ENCODE measurements at places on chromosomes 6 and 20.

DNA sequence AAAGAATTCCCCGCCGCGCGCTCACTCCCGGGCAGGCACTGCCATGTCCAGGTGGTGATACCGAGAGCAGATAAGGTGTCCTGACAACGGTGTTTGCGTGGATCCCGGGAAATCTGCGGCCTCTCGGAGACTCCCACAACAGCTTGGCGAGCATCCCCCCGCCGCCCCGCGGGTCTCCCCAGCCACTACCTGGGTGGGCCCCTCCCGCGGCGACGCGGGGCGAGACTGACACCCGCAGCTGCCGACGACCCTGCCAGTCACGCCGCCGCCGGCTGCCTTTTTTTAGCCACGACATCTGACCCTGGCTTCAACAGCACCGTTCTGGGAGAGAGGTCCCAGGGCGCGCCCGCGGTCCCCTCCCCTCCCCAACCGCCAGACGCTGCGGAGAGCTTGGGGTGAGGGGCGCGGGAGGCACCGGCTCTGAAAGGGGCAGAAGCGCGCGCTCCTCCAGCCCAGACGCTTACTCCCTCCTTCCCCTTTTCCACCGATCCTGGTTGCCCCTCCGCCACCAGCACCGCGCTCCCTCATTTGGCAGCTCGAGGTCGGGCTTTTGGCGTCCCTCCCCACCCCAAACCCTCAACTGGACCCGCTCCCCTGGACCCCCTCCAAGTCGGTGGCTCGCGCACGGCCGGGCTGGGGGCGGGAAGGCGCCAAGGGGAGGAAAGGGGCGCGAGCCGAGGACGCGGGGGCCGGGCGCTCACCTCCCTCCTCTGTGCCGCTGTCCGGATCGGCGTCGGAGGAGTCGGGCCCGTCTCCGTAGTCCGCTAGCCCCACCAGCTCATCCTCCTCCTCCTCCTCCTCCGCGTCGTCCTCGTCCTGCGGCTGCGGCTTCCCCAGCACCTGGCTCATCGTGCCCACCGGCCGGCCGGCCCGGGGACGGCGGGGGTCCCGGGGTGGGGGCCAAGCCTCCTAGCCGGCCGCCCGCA is 665 bp downstream of the RRAGD start:
- DNase-seq: no peak

DNA sequence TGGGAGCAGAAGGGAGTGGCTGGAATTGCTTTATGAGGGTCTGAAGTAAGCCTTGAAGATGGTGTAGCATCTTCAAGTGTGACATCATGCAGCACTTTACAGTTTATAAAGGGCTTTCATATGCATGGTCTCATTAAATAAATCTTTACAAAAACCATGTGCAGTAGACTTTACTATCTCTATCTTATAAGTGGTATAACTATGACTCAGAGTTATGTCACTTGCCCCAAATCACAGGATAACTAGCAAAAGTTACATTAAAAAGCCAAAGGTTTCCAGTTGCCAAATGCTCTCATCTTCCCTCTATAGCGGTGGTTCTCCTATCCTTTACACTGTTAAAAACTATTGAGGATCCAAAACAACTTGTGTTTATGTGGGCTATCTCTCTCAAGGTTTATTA is 687.7 kb upstream of the MARCKS start:
- DNase-seq: no peak

DNA sequence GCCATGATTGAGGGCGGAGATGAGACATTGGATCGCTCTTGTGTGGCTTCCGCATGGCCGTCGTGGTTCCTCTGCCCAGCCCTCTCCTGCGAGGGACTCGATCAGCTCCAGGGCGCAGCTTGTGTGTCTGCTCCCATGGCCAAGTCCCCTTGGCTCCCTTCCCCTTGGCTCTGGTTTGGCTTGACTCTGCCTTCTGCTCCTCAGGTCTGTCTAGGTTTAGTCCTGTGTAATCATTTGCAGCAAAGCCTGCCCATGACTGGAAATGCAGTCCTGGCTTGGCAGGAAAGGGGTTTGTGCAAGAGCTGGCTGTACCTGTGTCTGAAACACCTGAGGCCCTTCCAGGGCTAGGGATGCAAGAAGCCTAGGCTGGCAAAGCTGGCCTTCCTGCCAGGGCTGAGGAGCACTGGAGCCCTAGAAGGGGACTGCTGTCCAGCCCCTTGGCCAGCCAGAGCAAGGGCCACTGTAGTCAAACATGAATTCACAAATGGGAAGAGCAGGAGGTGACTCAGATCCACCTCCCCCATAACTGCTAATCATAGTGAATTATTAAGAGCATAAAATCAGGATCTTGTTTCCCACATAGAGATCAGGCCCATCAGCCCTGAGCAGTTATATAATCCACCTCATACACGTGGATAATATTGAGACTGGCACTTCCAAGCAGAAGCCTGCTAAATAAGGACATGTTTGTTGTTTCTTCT is 196.8 kb downstream of the FARS2 start:
- DNase-seq: peak; percentile 99

DNA sequence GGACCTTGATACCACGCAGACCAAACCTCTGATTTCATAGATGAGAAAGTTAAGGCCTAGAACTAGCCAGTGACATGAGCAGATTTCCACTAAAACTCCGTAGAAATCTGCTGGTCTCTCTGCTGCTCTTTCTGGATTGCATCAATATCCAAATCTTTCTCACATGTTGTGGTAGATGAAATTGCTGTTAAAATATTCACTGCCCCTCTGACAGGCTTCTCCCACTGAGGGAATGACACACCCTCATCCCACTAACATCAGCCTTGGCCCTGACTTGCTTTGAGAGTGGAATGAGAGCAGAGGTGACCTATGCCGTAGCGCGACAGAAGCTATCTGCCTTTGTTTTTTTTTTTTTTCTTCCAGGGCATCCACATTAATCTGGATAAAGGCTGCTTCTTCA is 20.4 kb upstream of the EXOC2 start:
- DNase-seq: no peak

GRCh38 chr6:42450477-42451332 is 1.0 kb downstream of the TRERF1 start:
- no peak for DNase-seq

DNA sequence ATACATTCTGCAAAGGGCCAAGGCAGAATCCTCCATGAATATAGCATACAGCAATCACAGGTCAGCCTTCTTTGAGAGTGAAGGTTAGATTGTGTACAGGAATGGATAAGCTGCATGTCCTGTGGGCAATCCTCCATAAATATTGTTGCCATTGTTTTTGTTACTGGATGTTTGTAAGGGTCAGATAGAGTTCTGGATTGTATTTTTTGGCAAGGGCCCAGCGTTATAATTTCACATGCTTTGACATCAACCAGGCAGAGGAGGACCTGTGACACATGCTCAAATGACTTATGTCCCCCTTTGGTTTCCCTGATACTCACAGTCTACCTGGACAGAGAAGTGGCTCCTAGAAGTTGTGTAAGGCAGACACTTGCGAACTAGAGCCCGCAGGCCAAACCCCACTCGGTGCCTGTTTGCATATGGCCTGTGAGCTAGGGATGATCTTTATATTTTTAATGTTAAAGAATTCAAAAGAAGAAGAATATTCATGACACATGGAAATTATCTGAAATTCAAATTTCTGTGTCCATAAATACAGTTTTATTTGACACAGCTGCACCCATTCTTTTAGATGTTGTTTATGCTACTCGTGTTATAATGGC is 5.4 kb downstream of the LY86 start:
- peak; percentile 36 for DNase-seq

GRCh38 chr6:21997119-21998037 is 299.5 kb downstream of the PRL start:
- DNase-seq: no peak

GRCh38 chr20:41632896-41633295 is 14.7 kb upstream of the CHD6 start:
- no peak for DNase-seq

GRCh38 chr6:12939314-12939713 is 222.7 kb downstream of the PHACTR1 start:
- no peak for DNase-seq

- no peak for DNase-seq
Observed at GRCh38 chr6:79465381-79465780, 71.8 kb downstream of the LCA5 start.

DNA sequence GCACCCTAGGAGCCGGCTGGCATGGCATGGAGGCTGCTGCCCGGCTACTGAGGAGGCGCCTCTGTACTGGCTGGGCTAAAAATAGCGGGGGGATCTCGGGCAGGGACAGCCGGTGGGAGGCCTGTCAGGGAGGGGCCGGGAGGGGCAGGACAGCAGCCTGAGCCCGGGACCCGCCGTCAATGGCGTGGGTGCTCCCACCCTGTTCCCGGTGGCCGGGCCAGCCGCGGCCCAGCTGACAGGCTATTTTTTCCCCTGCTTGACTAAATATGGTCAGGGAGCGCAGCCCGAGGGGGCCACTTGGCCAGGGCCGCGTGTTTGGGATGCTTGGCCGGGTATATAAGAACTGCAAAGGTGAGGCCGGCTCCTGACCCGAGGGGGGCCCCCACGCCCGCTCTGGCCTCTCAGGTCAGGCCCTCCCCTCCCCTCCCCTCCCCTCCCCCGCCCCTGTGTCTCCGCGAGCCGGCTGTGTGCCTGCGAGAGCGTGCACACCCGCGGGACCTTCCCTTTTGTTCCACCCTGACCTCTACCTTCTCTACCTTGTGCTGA is 74.4 kb upstream of the GATA5 start:
- no peak for DNase-seq

DNA sequence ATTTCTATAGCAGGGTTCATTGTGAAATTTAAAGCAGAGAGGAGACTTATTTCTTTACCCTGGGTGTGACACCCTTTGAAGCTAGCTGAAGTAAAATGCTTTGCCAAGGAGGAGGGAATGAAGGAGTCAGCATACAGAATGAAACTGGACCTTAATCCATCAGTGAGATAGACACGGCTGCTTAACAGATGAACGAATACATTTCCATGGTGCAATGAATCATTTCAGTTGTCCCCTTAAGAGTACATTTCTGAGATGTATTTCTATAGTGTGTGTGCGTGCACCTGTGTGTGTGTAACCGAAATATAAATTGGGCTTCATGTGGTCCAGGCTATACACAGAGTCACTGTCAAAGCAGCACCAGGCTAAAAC is 73.8 kb upstream of the CD93 start:
- no peak for DNase-seq

GRCh38 chr6:1463751-1464426 is 74.5 kb downstream of the FOXF2 start:
- no peak for DNase-seq

- no peak for DNase-seq
Observed at GRCh38 chr20:32605167-32605656, 20.1 kb upstream of the NOL4L start.

- DNase-seq: no peak
Observed at GRCh38 chr6:4727217-4727616, 49.0 kb upstream of the CDYL start.

GRCh38 chr6:126955621-126956020 is 162.8 kb upstream of the RSPO3 start:
- no peak for DNase-seq

DNA sequence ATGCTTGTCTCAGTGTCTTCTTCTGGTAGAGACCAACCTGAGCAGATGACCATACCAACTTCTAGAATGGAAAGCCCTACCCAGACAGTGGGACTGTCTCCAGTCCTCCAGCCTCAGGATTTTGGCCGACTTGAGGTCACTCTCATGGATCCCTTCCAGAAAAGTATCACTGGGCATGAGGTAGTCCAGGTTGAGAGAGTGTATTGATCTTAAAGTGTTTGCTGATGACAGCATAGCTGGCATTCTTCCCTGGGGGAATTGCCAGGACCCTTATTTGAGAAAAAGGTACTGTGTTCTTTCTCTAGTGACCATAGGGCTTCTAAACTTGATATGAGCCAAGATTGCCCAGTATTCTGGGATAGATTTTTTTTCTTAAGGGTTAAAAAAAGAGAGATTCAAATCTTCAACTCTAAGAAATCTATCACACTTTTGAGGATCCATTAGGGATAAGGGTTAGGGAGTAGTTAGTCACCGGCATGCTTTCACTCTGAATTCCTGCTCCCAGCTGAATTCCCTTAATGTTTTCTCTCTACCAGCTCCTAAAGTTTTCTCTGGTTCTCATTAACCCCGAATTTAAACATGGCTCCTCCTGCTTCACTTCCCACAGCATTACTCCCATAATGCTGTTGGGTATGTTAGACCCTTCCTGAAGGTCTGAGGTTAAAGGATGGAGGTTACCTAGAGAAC is 73.6 kb upstream of the FLRT3 start:
- no peak for DNase-seq

DNA sequence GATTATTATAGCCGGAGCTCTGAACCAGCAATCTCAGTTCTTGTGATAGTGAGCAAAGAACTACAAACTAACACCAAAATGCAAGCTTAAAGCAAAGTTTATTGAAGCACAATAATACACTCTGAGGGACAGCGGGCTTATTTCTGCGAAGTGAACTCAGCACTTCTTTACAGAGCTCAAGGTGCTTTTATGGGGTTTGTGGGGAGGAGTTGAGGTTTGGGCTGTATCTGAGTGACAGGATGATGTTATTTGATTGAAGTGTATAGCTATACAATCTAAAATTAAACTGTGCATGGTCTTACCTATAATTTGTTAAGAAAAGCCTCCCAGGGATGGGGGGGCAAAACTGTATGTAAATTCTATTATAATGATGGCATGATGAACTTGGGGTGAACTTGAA is 1.0 kb upstream of the HFE start:
- no peak for DNase-seq

GRCh38 chr6:154268486-154268885 is 88.1 kb downstream of the IPCEF1 start:
- no peak for DNase-seq

All from LNCaP clone FGC (cell line).